DMS53 (cell line): ENCODE measurements at places on chromosomes 12 and 14.
A peak's percentile ranks its signal among the peaks of the same experiment; 100 is the strongest.

GRCh38 chr14:32472512-32473463 is 143.7 kb downstream of the AKAP6 start:
- DNase-seq = peak; percentile 25

- DNase-seq = no peak
These were observed 6.5 kb downstream of the HOXC13 start for GRCh38 chr12:53944907-53945847.

DNA sequence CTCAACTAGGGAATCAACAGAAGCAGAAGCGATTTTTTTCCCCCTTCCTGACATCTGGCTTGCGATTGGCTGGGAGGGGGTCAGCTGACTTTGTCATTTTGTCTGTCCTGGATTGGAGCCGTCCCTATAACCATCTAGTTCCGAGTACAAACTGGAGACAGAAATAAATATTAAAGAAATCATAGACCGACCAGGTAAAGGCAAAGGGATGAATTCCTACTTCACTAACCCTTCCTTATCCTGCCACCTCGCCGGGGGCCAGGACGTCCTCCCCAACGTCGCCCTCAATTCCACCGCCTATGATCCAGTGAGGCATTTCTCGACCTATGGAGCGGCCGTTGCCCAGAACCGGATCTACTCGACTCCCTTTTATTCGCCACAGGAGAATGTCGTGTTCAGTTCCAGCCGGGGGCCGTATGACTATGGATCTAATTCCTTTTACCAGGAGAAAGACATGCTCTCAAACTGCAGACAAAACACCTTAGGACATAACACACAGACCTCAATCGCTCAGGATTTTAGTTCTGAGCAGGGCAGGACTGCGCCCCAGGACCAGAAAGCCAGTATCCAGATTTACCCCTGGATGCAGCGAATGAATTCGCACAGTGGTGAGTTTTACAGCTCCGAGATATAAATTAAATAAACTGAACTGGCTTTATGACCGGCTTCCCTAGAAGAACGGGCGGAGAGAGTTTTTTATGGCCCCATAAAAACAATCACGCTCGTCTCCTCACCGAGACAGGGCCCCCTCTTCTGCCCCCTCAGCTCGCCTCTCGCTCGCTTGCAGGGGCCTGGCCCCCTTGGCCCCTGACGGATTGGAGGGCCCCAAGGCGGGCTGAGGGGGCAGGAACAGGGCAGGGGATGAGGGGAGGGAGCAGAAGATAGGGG is at the start of gene HOXC6:
Gene HOXC6 (plus strand): TSS at position 127 of the 888 bp plus-strand sequence. CDS start 82 bp downstream, at position 209.
- no peak for DNase-seq

DNA sequence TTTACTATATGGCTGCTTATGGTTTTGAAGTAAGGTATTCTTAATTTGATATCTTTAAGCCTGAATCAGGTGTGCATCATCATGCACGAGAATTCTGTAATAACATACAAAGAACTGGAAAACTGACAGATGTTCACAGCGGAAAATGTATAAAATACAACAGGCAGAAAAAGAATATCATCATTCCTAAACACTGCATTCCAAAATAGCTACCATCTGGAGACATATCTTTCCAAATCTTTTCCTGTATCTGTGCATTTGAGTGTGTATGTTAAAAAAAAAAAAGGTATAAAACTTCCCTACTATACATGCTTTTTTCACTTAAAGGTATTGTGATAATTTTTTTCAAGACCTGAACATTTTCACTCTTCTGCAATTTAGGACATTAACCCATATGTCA is 13.7 kb downstream of the PTPRO start:
- DNase-seq = no peak

DNA sequence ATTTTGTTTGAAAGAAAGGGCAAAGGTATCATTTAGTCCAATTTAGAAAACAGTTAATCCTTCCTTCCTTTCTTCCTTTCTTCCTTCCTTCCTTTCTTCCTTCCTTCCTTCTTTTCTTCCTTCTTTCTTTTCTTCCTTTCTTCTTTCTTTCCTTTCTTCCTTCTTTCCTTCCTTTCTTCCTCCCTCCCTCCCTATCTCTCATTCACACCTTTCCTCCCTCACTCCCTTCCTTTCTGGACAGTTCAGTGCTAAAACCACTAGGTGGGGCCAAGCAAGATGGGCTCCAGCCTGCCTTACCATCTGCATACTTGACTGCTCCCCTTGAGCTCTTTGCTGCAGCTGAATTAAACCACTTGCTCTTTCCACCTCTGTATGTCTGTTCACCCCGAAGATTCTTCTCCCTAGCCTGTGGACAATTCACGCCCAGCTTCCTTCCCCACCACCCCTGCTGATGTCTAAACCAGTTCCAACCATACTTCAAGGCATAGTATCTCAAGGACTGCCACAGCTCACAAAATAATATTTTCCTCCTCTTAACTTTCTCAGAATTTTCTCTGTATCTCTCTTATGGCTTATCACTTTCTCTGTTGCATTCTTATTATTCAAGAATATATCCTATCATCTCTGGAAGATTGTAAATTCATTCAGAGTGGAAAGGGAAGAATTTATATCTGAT is 78.0 kb downstream of the DBX2 start:
- peak; percentile 86 for DNase-seq

- peak; percentile 41 for DNase-seq
These were observed 2.7 kb downstream of the DYRK2 start for GRCh38 chr12:67651132-67651695.

- peak; percentile 65 for DNase-seq
These were observed 17.3 kb upstream of the TMPRSS12 start for GRCh38 chr12:50825372-50825838.

DNA sequence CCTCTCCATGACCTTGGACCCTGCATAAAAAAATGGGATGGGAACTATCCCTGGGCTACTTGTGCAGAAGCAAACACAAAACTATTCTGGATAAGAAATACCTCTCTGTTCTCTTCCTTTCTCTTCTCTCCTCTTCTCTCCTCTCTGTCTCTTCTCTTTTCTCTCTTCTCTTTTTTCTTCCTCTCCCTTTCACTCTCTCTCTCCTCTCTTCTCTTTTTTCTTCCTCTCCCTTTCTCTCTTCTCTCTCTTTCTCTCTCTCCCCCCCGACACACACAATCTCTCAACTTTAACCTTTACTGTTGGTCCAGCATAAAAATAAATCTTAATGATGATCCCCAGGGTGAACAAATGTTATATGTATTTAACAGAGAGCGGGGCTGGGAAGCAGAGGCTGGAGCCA is 141.4 kb downstream of the SRGAP1 start:
- DNase-seq = no peak

DNA sequence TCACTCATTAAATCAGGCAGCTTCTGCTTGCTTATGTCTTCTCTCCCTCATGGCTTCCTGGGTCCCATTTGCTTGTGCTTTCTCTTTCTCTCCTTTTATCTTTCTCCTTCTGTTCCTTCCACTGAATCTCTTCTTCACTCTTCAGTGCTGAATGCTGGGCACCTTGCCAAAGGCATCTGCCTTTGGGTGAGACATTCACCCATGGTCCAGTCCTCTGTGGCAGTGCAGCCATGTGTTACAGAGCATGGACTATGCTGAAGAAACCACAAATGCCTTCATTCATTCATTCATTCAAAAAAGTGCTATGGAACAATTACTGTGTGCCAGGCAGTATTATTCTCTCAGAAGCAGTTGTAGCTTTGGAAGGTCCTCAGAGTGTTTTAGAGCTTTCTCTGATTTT is 344.4 kb upstream of the STXBP6 start:
- DNase-seq = no peak

DNA sequence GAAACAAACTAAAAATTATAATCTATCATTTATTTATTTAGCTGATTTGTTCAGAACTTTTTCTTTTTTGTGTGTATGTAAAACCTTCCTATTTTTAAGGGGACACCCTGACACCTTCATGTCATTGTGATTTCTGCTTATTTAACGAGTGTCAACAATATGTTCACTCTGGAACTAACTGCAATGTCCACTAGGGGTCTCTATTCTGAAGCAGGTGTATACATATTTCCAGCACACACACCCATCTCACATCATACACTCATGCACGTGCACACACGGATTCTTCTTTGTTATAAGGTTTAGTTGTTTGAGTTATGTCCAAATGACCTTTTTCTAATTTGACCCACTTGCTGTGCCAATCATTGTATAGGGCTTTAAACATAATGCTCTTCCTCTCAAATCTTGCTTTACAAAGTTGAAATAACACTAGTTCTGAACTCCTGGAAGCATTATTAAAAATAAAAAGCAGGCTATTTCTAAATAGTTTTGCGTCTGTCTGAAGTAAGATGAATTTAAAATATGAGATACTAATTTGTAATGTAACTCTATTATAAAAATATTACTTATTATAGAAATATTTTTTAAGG is 15.5 kb downstream of the E2F7 start:
- DNase-seq = peak; percentile 94
